SK-MEL-5 (cell line): ENCODE measurements at places on chromosomes 3 and 15.

DNA sequence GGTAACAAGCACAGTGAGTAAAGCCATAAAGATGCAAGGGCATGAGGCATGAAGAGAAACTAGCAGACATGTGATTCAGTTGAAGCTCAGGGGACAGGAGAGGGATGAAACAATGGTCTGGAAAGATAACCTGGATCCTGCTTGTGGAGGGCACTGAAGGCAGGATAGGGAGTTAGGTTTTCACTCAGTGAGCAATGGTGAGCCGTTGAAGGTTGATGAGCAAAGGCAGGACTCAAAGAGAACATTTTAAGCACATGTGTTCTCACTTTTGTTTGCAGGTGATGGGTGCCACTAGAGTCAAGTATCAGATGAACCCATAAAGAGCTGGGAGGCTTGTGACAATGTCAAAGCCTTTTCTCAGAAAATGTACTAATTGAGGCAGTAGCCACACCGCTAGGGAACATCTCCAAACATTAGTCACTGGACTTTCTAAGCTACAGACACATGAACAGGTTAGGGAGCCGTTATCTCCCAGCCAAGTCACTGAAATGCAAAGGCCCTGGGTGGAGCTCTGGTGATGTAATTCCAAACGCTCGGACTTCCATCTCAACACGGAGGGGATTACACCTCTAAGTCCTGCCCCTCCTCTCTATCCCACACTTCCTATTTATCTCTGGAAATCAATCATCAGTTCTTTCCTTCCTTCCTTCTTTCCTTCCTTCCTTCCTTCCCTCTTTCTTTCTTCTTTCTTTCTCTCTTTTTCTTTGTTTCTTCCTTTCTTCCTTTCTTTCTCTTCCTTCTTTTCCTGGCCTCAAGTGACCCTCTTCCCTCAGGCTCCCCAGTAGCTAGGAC lies 22.7 kb downstream of the KLHL6 start:
- no peak for DNase-seq

DNA sequence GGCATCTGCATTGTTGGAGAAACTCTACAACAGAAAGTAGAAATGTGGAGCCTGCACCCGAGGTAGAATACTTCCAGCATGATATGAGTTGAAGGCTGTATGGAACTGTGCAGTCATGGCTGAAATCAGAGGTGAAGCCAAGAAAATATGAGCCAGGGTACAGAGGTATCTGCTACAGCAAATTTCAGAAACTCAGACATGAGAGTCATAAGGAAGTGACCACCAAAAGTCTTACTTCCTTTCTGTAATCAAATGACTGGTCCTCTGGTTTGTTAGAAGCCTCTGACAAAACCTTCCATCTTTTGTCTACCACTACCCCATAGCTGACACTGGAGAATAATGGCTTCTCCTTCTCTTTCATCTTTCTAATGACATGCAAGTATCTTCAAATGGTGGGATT lies 159.4 kb downstream of the TMEM108 start:
- DNase-seq: no peak

GRCh38 chr3:42371776-42372175 lies 38.6 kb downstream of the LYZL4 start:
- DNase-seq: no peak

DNA sequence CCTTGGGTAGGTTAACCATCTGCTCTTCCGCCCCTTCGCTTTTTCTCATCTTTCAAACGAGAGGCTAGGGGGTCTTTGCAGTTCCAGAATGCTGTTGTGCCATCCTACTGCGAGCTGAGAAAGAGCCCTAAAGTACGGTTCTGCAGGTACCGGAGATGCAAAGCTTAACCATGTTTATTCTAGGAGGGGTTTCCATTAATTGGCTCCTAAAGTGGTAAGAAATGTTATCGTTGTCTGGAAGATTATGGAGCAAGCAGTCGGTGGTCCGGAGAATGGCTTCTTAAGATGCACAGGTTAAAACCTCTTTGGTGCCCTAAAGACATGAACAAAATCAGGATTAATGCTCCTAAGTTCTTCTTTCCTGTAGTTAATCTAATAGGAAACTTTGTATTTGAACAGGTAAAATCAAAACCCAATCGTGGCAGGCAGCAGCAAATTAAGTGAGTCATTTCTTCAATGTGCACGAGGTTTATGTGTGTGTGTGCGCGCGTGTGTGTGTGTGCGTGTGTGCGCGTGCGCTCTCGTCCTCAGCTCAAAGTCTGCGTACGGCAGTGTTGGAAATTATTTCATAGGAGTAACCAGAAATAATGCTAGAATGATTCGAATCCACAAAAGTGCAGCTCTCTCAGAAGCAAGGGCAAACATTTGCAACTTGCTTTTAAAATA lies 772 bp downstream of the FAM81A start:
- DNase-seq: no peak

GRCh38 chr3:9870978-9871377 lies 9.1 kb downstream of the CIDEC start:
- no peak for DNase-seq
